ENCODE measurements at places on chromosomes 16 and 17.

DNA sequence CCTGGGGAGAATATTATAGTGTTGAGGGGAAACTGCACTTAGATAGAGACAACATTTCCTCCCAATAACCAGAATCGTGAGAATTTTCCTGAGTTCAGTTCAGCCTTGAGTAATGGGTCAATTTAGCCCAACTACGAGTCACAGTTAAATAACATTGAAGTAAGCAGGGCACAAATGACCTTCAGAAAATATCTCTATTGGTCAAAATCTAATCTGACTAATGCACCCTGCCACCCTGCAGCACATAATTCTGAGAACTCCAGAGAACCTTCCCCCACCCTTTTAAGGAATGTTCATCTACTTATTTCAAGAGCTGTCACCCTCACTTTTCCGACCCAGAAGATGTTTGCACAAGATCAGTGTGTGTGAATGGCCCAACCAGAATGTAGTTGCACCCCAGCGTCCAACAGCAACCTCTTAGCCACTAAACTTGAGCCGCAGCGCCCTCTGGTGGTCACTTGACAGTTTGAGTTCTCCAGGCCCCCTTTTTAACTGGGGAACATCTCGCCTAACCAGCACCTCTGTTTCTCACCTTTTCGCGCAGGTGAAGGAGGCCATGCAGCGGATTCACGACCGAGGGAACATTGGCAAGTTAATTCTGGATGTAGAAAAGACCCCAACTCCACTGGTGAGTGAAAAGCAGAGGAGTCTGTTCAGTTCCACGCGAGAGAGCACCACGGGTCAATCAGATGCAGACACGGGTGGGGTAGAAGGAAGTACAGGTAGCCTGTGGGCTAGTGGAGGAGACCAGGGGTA lies 50.9 kb upstream of the CLEC3A start:
- DNase-seq: peak; percentile 66

DNA sequence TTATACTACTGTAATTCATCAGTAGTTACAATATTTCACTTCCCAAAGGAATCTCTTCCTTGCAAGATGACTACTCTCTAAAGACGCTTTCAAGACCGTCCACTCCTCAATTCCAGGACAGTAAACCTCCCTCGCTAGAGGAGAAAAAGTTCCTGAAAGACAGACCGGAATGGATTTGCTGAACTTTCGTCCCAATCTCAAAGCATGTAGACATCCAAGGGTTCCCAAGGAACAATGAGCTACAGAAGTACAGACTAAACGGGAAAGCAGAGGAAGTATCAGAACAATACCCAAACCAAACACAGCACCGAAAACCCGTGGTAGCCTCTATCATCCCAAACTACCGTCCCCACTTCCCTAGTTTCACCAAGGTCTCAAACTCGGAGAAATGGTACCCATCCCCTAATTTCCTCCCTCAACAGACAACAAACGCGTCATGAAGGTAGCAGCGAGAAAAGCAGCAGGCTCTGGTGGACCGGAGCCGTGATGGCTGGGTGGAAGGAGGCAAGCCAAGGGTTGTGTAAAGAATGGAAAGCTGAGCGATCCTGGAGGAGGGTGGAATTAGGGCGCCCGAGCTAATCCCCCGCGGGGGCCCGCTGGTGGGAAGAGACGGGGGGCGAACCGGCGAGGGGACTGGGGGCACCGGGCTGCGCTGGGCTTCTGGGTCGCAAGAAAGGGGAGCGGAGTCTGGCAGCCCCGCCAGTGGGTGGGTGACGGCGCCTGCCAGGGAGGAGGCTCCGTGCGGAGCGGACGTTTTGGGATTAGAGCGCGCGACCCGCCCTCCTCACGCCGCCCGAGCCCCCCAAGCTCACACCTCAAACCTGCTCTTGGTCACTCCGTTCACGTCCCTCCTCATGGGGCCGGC lies 647 bp downstream of the FBXL20 start:
- DNase-seq: peak; percentile 12

GRCh38 chr17:15478845-15479244 lies 11.4 kb upstream of the CDRT4 start:
- no peak for DNase-seq

DNA sequence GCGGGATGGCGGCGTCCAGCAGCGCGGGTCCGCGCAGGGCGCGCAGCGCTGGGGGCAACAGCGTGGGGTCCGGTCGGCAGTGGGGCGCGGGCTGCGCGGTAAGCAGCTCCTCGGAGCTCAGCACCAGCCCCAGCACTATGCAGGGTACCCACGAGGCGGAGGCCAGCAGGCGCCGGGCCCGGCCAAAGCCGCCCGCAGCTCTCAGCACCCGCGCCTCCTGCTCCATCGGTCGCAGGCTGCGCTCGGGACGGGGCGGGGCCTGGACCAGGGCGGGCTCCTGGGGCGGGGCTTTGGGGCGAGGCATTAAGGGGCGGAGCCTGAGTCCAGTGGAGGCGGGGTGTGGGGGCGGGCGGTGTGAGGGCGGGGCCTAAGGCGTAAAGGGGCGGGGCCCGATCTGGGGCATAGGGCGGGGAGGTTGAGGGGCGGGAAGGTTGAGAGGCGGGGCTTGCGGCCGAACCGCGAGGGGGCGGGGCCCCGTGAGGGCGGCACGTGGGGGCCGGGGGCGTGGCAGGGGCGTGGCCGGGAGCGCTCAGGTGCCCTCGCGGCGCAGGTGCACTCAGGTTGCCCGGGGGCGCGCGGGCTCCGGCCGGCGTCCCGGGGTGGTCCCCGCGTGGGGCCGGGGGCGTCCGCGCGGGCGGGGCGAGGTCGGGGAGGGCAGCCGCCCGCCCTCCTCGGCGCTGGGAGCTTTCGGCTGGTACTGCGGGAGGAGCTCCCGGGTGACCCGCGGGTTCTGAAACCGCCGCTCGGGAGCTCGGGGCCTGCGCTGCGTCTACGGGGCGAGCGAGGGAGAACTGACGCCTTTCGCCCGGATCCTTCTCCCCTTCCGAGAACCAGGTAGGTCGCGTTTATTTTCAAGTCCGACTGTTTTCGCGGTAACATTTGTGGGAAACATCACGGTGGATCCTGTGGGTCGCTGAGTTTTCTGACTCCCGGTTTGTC lies 1.4 kb upstream of the SLC22A31 start:
- DNase-seq: peak; percentile 71

GRCh38 chr16:24544640-24545039 lies 5.3 kb downstream of the RBBP6 start:
- no peak for DNase-seq

- DNase-seq: no peak
Measured at GRCh38 chr17:50278526-50279180, 4.4 kb downstream of the TMEM92 start.

GRCh38 chr16:5252791-5253190 lies 155.2 kb upstream of the EEF2KMT start:
- DNase-seq: no peak

- peak; percentile 36 for DNase-seq
Measured at GRCh38 chr16:1152123-1152638, 725 bp upstream of the CACNA1H start.

- no peak for DNase-seq
Measured at GRCh38 chr17:77962348-77962747, 3.8 kb downstream of the TNRC6C start.

DNA sequence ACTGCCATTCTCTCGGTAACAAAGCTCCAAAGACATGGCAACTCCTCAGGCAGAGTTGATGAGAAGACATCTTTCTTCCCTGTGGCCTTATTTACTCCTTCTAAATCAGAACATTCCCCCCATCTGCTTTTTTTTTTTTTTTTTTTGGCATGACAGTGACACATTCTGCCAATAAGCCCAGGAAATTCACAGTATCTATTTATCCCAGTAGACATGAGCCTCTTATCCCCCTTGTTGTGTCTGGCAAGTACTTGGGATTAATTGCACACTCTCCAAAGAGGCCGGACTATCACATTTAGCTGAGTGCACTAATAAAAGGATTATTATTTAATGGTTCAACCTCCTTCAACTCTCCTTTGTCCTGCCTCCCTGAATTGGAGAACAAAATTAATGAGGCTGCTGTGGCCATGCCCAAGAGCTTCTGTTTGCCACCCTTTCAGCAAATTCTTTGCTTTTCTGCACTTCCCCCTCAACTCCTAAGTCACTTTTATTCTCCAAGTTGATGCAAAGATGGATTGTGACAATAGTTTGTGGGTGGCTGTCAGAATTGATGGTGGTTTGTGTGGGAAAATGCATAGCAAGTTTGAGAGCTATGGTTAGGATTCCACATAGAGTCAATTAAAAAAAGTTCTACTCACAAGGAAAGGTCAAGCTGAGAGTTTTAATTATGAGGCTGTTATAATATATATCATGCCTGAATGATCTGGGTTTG lies 47.2 kb downstream of the GPR139 start:
- DNase-seq: no peak

DNA sequence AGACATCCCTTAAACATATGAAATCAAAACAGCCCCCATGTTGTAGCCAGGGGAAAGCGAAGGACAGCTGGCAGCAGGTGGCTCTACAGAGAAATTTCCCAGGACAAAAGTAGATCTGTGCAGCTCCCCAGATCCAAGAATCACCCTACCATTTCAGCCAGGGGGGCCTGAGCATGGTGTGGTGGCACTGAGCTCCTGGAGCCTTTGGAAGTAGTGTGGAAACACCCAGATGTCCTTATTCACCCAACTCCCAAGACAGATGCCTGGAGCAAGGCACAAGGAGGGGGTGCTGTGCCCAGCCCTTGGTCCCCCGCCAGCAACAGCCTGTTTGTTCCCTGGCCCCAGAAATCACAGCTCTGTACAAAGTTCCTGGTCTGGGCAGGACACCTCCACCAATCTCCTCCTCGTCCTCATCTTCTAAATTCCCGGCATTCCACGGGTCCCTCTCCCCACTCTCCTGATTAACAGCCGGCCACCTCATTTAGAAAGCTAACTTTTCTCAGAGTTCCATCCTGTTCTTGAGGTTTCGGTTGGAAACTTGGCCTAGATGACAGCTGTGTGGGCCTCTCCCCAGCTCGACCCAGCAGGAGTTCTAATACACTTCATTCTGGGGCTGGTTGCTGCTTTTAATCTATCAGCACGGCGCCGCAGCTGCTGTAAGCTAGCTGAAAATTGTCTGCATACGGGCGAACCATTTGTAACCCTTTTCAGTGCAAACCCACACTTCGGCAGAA lies 191.1 kb downstream of the C16orf78 start:
- no peak for DNase-seq

- no peak for DNase-seq
Measured at GRCh38 chr16:12392585-12393091, 411.0 kb downstream of the CPPED1 start.

DNA sequence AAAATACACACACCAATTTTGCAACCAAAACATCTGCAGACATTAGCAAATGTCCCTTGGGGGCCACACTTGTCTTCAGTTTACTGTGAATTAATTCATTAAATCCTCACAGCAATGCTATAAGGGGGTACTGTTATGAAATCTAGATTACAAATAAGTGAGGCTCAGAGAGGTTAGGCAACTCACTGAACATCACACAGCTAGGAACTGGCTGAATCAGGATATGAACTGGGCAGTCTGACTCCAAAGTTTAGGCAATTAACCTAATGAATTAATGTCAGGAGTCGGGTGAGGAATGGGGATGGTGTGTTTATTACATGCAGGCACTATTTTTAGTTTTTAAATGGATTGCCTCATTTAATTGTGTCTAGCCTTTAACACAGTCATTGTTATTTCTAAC lies 305.7 kb upstream of the XYLT1 start:
- DNase-seq: no peak

- DNase-seq: no peak
Measured at GRCh38 chr17:31089471-31089870, 5.3 kb upstream of the NF1 start.

DNA sequence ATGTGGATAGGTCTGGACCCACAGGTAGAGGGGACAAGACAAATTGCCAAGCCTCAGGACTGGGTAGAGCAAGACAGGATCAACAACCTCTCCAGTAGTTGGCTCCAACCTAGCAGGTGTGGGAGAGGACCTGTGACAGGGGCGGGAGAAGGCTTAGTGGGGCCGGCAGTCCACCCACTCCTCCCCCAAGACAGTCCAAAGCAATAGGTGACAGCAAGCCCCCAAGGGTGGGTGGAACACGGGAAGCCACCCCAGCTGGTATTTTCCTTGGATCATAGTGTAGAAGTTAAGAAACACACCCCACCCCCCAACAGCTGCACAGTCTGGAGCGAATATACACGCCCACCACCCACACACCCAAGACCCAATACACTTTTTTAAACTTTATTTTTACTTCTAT lies 4.1 kb upstream of the STX4 start:
- DNase-seq: no peak
